Osteocyte (in vitro differentiated cells): ENCODE measurements at places on chromosomes 2 and 18. TPM values are rescaled to one million over a fixed set of nuclear protein-coding genes. Genes with fewer than 3 reads are reported as not detected.

Gene SCYGR4
- total RNA-seq, result not detected in 2 replicates

Gene INHA
- 1.2 and 1.4 TPM in 2 replicates for total RNA-seq

Gene C2orf72
- total RNA-seq, result not detected in 2 replicates

Gene TMEM198
- 5.3 and 6.7 TPM in 2 replicates for total RNA-seq

Gene LPIN1
- 24.1 and 26.7 TPM in 2 replicates for total RNA-seq

Gene ANKAR
- total RNA-seq, result 5.7 and 6.0 TPM in 2 replicates

Gene C1QL2
- not detected in 2 replicates for total RNA-seq

Gene NMUR1
- total RNA-seq, result not detected in 2 replicates

Gene NCKAP5
- 0.46 and 0.50 TPM in 2 replicates for total RNA-seq

Gene ZDBF2
- total RNA-seq, result 24.5 and 28.8 TPM in 2 replicates

Gene RAB17
- total RNA-seq, result 3.9 and 5.2 TPM in 2 replicates

Gene ITGB6
- 0.13 TPM in 2 replicates for total RNA-seq

Gene TBR1
- 0.30 TPM in 1 of 2 replicates, not detected in the other for total RNA-seq

Gene ACP1
- 81.4 and 82.9 TPM in 2 replicates for total RNA-seq

Gene GNAL
- 1.2 and 1.3 TPM in 2 replicates for total RNA-seq

Gene SATB2
- total RNA-seq, result 11.6 and 12.8 TPM in 2 replicates

Gene CNPPD1
- 42.8 and 45.7 TPM in 2 replicates for total RNA-seq

Gene LYPD1
- 0.18 and 0.19 TPM in 2 replicates for total RNA-seq

Gene SERPINB12
- not detected in 2 replicates for total RNA-seq

Gene TMEM178A
- total RNA-seq, result 0.71 and 1.6 TPM in 2 replicates

Gene SLC4A5
- total RNA-seq, result 1.6 and 2.3 TPM in 2 replicates

Gene CSRNP3
- 1.5 and 1.9 TPM in 2 replicates for total RNA-seq

Gene ITGA4
- total RNA-seq, result 5.7 and 6.5 TPM in 2 replicates

Gene LHCGR
- not detected in 2 replicates for total RNA-seq

Gene CACNB4
- total RNA-seq, result 3.4 and 3.6 TPM in 2 replicates

Gene AQP12B
- total RNA-seq, result not detected in 2 replicates

Gene TXNL1
- 67.2 and 68.6 TPM in 2 replicates for total RNA-seq

Gene POTEC
- not detected in 2 replicates for total RNA-seq

Gene FBXO41
- total RNA-seq, result 1.6 and 2.0 TPM in 2 replicates

Gene CYRIA
- total RNA-seq, result 2.8 TPM in 2 replicates
